MV-4-11 (cell line): ENCODE measurements at places on chromosomes 2 and 18.
A peak's percentile ranks its signal among the peaks of the same experiment; 100 is the strongest.

DNA sequence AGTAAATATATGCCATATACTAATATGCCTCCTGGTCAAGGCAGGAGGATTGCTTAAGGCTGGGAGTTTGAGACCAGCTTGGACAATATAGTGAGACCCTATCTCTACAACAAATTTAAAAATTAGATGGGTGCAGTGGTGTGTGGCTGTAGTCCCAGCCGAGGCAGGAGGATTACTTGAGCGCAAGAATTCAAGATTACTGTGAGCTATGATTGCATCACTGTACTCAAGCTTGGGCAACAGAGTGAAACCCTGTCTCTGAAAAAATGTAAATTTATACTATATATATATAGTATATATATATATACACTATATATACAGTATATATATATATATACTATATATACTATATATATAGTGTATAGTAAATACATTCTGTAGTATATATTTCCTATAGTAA lies 30.0 kb upstream of the NPC1 start:
- DNase-seq: peak; percentile 52

DNA sequence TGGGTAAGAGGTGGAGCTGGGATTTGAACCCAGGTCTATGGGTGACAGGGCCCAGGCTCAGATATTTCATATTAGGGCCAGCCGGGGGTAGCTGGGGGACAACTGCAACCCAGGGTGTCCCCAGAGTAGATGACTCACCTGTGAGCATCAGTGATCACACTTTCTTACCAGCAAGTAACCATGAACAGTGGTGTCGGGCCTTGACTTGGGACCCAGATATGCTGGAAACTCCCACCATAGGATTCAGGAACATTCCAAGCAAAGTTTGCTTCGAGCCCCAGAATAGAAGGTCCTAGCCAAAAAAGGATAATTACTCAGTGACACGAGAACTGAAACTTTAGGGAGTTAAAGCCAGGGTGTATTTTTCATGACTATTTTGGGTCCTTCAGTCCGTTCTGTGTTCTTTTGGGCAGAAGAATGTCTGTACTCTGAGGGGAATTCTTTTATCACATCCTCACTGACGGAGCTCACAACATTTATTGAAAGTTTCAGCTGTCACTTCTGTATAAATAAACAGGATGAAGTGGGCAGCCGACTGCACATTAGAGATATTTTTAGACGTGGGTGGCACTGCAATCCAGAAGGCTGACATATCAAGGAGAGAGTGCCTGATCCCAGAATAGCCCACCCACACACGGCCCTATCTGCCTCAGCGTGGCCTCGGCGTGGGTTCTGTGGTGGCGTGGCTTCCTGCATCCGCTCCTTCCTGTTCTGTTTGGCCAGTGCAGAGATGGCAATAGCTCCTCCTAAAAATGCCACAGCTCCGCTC lies 45.6 kb downstream of the RAMP1 start:
- peak; percentile 80 for DNase-seq

GRCh38 chr18:2706903-2707302 lies 51.4 kb downstream of the SMCHD1 start:
- DNase-seq: peak; percentile 49

GRCh38 chr2:113930448-113930847 lies 40.6 kb downstream of the ACTR3 start:
- no peak for DNase-seq

- DNase-seq: no peak
These were observed 110.8 kb upstream of the ATL2 start for GRCh38 chr2:38487852-38488251.

- DNase-seq: no peak
These were observed 436.6 kb downstream of the IRS1 start for GRCh38 chr2:226362980-226363379.

DNA sequence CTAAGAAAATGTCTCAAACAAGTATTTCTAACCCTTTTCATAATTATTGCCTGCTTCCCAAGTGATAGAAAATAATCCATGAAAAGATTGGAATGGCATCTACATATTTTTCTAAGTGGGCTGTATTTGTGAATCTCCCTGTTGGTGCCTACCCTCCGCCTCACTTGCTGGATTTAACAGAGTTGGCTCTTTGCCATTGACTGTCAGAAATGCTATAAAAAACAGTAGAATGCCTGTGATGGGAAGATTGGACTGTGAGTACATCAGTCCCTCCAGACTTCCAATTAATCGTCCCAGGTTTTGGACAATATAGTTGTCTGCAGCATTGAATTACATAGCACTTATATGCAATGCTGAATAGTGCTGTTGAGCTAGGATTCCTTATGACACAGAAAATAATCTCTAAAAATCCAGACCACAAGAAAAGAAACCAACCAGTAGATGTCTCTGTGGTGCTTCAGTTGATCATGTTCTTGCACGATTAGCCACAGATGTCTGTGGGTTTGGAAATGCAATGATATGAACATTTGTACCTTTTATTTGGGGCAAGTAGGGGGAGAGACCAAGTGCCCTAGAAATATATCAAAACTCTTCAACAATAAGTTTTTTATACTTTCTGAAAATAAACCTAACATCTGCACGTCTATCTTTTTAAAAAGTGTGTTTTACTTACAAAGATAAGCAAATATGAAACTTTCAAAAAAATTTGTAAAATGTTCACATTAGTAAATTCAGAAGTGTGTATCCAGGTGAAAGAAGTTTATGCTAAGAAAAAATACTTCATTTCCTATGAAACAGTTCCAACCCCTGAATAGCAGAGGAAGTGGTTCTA lies 88.5 kb downstream of the DYNAP start:
- DNase-seq: peak; percentile 68

DNA sequence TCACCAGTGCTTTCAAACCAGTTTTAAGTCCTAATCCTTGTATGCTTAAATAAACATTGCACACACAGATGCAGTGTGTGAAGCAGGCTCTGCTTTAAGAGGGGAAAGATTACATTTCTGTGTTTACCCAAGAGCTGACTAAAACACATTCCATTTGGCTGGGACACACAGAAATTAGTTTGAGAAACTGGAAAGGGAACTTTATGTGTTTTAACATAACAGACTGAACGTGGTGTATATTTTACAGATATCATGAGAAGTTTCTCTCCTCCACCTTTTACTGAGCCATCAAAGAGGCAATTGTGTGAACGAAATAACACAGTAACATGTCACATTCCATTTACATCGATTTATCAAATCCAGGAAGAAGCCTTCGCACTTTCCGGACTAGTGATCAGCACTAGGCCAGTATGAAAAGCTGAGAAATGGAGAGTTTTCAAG lies 121.8 kb downstream of the MAIP1 start:
- DNase-seq: no peak

DNA sequence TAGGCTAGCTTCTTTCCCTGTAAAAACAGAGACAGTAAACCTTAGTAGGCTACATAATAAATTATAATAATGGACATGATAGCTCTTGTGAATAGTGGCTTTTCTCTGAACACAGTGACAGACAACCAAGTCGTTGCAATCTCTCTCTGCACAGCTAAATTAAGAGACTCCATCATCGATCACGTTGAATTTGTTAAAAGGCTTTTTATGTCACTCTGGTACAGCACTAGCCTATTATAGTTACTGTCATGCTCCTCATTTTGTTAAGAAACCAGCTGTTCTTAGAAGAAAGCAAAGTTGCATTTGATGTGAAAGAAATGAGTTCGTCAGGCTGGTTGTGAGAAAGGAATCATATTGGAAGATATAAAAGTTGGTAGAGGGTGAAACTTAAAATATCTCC lies 50.3 kb upstream of the ARHGAP28 start:
- no peak for DNase-seq

DNA sequence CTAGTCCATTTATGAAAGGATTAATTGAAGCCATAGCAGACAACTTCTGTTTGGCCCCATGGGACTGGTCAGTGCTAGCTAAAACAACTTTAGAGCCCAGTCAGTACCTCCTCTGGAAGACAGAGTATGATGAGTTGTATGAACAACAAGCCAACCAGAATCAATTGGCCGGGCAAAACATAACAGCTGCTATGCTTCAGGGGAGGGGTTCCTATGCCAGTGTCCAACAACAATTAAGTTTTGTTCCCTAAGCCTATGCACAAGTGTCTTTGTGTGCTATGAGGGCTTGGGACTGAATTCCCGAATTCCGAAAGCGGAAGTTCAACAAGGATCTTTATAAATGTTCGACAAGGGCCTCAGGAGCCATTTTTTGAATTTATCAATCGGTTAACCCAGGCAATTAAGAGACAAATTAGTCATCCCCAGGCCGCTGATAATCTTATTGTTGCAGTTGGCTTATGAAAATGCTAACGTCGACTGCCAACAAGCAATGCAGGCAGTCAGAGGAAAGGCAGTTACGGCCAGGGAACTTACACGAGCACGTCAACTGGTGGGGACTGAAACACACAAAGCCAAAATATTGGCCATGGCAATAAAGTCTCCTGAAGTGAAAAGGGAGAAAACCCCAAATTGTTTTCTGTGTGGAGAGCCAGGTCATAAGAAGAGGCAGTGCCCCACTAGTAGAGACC lies 57.9 kb downstream of the ZNF638 start:
- DNase-seq: no peak

- no peak for DNase-seq
These were observed 182.0 kb downstream of the TCF4 start for GRCh38 chr18:55405893-55406406.

GRCh38 chr2:66901344-66901743 lies 466.4 kb downstream of the MEIS1 start:
- DNase-seq: no peak

DNA sequence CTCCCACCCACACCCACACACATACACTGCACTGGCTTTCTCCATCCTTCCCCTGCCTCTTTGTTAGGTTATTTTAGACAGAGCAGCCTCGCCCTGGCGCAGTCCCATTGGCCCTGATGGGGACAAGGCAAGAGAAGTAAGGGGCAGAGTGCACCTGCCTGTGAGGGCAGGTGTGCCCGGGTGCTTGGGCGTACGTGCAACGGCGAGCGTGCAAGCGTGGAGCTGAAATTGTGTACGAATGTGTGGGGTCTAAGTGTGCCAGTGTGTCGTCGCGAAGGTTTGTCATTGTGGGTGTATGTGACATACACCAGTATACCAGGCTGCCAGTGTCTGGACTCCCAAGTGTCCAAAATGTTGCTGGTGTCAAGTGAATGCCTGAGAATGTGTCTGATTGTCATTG lies 544 bp downstream of the LRATD1 start:
- DNase-seq: no peak

GRCh38 chr2:28334527-28334894 lies 58.1 kb upstream of the FOSL2 start:
- DNase-seq: no peak

- DNase-seq: no peak
These were observed 210.5 kb upstream of the PIK3C3 start for GRCh38 chr18:41744421-41745030.

GRCh38 chr2:6877402-6878304 lies at the start of gene RSAD2:
Gene RSAD2, plus strand, starts transcription at chr2:6877777. Its CDS starts 24 bp downstream, at chr2:6877801.
- peak; percentile 35 for DNase-seq

- peak; percentile 61 for DNase-seq
These were observed 191.5 kb downstream of the SLC8A1 start for GRCh38 chr2:40260437-40260836.

- DNase-seq: no peak
These were observed 362.8 kb downstream of the CBLN2 start for GRCh38 chr18:72181241-72181764.

GRCh38 chr2:26540306-26540705 lies 62.4 kb upstream of the OTOF start:
- DNase-seq: no peak

DNA sequence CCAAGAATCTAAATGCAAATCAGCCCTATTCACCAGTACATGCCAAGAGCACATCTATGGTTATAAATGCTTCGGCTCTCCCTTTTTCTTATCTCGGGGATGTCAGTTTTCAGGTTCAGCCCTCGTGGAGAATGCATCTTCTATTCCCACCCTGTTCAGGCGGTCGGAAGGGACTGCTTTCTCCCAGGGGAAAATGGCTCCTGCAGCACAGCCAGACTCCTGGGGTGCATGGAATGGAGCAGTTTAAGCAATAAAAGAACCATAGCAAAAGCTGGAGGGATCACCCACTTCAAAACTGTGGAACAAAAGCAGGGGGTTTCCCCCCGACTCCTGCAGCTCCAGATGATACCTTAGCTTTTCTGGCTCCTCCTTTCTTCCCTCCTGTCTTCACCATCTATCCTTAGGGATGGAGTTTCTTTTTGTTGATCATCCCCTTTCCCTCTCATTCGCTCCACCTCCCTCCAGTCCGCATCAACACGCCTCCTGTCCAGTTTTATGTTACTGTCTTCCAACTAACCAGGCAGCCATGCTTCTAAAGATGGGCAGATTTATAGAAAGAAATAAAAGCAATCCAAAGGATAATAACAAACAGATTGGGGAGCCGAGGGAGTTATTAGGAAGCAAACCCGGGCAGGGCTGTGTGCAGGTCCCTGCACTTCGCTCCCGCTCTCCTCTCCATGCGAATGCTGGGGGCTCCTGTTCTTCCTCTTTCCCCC lies 356.2 kb upstream of the SMIM21 start:
- no peak for DNase-seq

DNA sequence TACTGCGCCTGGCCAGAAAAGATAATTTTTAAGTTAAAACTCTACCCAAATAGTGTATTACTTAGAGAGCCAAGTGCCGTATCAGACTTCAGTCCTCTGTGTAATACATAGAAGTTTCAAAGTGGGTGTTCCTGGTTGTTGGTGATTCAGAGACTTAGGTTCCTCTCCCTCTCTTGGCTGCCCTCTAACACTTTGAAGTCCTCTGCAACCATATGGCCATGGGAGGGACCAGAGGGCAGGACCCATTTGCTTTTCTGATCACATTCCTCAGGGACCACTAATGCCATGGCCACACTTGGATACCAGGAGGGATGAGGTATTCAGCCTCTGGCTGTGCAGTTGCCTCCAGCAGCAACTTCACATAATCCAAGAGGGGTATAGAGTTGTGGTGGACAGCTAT lies 131.5 kb downstream of the CAPN13 start:
- DNase-seq: no peak

- no peak for DNase-seq
These were observed 2156.0 kb upstream of the PIK3C3 start for GRCh38 chr18:39799006-39799405.

- DNase-seq: no peak
These were observed 218 bp downstream of the DGKD start for GRCh38 chr2:233354500-233354924.

GRCh38 chr18:54742659-54743604 lies 85.3 kb upstream of the RAB27B start:
- no peak for DNase-seq
